ENCODE measurements at places on chromosomes 11 and 22.

GRCh38 chr11:15663777-15664218, 549.1 kb downstream of the INSC start:
- DNase-seq, result no peak

GRCh38 chr11:122850076-122850631, 11.9 kb downstream of the CRTAM start:
- peak; percentile 12 for DNase-seq

- no peak for DNase-seq
These were observed 8.0 kb upstream of the IL17REL start for GRCh38 chr22:50020606-50021005.

GRCh38 chr22:50070366-50070765, 12.3 kb upstream of the TTLL8 start:
- DNase-seq, result no peak

DNA sequence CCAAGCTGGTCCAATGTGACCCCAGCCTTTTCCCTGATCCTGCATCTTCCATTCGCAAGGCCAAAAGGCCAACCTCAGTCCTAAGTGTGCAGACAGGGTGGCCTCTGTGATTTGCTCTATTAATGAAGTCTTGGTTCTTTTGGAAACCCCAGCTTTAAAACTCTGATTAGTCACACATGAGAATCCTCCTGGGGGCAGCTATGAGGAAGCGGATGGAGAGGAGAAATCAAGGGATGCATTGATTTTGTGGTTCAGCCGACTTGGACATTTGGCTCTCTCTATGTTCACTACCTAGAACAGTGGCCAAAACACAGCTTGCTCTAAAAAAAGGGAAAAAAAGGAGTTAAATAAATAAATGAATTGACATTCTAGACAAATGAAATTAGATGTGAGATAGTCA, 98.6 kb upstream of the USP47 start:
- DNase-seq, result no peak

DNA sequence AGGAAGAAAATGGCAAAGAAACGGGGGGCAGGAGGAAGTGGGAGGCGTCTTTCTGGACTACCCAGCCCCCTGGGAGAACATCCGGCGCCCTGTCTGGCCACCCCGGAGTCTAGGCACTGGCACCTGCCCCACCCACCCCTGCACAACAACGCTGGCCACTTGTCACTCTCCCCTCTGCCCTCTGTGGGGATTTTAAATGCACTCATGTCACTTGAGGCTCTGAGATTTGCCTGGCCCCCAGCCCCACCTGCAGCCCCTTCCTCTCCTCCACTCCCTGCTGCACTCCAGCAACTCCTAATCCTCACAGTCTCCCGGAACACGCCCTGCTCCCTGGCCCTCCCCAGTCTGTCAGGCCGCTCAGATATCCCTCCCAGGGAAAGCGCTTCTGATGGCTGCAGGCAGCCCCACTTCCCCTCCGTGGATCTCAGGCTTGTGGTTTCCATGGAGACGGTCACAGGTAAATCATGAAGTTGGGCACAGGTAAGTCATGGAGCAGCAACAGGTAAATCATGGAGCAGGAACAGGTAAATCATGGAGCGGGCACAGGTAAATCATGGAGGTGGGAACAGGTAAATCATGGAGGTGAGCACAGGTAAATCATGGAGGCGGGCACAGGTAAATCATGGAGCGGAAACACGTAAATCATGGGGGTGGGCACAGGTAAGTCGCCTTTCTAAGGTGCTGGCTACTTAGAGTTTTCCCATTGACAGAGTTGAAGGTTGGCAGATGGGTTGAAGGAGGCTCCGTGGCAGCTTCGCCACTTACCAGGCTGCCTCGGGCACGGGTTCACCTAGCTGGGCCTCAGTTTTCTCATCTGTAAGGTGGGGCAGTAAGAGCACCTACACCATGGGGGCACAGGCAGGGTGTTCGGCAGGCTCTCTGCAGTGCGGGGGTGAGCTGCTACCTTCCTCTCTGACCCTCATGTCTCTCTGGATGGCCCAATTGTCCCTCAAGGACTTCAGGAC, 79.0 kb upstream of the SHISAL1 start:
- no peak for DNase-seq

DNA sequence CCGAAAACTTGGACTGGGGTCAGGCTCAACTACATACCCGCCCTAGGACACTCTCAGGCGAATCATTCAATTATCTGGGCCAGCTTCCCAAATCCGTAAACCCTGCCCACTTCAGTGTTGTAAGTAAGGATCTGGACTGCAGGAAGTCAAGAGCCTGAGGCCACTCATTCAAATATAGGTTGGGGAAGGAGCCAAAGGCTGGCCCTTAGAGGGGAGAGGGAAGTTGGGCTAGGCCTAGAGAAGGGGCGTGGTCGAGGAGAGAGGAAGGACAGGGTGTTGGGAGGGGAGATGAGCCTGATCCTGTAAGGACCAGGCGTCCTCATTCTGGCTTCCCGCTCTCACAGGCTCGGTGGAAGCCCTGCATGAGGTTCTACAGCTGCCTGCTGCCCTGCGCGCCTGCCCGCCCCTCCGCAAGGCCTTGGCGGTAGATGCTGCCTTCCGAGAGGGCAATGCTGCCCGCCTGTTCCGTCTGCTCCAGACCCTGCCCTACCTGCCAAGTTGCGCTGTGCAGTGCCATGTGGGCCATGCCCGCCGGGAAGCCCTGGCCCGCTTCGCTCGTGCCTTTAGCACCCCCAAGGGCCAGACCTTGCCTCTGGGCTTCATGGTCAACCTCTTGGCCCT, 3.0 kb downstream of the SAC3D1 start:
- no peak for DNase-seq

DNA sequence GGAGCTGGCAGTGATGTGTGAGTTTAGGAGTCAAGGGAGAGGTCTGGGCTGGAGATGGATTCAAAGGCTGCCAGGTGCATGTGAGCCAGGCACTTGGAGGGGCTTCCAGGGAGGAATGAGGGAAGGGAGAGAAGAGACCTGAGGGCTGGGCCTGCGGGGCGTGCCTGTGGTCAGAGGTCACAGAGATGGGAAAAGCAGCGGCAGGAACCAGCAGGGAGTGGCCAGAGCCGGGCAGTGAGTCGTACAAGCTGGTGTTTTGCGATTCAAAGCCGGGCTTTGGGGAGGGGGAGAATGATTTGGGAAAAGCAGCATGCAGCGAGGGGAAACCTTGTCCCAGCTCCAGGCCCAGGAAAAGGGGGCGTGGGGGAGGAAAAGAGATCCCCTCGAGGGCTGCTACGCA, 96.9 kb upstream of the RTL6 start:
- DNase-seq, result no peak

DNA sequence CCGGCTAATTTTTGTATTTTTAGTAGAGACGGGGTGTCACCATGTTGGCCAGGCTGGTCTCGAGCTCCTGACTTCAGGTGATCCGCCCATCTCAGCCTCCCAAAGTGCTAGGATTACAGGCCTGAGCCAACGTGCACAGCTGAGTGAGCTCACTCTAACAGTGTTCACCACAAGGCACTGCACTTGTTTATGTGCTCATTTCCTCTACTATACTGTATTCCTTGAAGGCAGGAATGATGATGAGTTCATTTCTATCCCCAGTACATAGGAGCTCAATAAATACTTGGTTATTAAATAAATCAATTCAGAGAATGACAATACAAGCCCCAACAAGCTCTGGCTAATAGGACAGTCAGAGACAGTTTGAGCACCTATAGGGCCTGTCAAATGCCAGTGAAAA, 29.1 kb downstream of the ALG8 start:
- no peak for DNase-seq

GRCh38 chr11:130359419-130359818, 44.7 kb upstream of the ZBTB44 start:
- no peak for DNase-seq

DNA sequence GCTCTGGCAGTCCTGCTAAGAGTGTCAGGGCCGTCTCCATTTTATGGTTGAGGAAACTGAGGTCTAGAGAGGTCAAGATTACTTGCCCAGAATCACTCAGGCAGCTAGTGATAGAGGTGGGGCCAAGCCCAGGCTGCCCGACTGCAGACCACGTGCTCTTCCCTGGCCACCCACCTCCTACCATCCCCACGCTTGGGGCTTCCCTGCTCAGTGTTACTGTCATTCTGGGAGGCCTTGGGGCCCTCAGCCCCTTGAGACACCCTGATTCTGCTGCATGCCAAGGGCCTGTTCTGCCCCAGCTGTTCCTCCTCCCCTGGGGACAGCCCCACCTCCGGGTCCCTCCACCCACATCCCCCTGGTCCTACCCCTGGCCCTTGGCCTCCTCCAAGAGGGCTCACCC, 17.2 kb upstream of the TAB1 start:
- DNase-seq, result no peak

All from T1000 (cell line).